T-helper 17 cell (primary cell): ENCODE measurements at places on chromosomes 16 and 17.

GRCh38 chr16:67477960-67478554 is 2.9 kb downstream of the ATP6V0D1 start:
- DNase-seq: no peak

DNA sequence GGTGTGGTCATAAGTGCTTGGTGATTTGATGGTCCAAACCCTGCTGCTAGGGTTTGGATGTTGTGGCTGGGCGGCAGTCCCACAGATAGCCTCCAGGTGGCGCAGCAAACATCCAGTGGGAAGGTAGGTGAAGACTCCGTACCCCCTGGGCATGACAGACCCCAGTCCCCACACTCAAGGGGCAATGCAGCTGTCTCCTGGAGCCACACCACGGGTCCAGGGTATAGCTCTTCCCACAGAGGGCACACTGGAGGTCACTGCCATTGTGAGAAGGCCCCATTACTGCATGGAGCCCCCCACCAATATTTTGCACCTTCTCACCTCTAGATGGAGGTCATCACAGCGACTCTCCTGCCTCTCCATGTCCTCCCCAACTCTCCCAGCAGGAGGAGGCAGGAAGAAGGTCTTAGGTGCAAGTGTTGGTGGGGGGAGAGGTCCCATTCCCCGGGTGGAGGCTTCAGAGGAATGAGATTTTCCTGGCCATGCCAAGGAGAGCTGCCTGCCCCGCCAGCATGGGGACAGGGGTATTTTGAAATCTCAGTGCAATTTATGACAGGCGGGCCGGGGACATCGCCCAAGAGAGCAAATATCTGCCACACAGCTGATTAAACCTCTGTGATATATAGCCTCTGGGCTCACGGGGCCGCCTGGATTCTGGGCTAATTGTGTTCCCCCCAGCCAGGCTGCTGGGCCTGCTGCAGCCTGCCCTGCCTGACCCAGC is 17.1 kb upstream of the C17orf113 start:
- DNase-seq: peak; percentile 70

- DNase-seq: no peak
Observed at GRCh38 chr16:47113130-47113529, 30.6 kb downstream of the NETO2 start.

DNA sequence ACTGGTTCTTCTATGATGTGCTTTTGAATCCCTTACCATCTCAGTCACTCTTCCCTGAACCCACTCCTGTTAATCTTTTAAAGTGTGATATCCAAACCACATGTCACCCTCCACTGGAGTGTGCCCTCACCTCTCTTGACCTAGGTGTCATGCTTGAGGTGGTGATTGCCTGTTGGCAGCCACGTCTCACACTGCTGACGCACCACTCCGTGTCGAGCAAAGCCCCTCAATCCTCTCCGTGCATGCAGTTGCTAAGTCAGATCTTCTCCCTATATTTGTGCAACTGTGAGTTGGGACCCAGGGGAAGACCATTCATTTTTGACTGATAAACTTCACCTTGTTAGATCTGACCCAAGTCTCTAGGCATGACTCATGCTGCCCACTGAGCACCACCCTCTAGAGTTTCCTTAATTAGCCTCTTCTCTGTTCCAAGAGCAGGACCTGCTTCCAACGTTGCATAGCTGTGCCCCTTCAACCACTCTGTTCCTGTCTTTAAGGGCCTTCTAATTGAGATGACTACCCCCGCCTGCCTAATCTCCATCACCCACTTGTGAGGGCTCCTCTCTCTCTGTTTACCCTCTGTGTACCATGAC is 2.7 kb downstream of the MYH13 start:
- DNase-seq: no peak

GRCh38 chr16:14168146-14168545 is 97.0 kb downstream of the MRTFB start:
- DNase-seq: no peak

DNA sequence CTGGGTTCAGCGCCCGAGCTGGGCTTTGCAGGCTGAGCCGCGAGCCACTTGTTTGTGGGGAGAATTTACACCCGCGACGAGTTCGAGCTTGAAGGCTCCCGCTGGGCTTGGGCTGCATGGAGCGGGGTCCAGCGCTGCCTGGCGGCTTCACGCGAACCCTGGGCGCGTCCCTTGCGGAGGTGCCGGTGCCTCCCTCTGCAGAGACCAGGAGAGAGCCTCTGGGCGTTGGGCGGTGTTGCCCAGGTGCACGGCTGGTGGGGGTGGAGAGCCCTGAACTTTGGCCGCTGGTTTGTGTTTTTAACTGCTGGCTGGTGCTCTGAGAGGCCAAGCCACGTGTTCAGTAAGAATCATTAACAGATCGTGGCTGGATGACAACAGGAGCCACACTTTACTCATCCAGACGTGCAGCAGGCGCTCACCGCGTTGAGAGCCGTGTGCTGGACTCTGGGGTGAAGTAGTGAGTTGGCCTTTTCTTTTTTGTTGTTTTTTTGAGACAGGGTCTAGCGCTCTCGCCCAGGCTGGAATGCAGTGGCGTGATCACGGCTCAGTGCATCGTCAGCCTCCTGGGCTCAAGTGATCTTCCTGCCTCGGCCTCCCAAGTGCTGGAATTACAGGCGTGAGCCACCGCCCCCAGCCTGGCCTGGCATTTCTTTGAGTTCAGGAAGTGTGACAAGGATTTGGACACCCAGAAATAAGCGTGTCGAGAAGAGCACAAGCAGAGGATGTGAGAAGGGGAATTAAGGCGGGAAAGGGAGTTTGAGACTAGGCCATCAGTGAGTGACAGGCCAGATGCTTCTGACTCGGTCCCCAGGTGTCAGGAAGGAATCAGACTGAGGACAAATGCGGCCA is 827 bp downstream of the CDK10 start:
- DNase-seq: no peak

- no peak for DNase-seq
Observed at GRCh38 chr16:67504031-67505021, 21.0 kb upstream of the AGRP start.

DNA sequence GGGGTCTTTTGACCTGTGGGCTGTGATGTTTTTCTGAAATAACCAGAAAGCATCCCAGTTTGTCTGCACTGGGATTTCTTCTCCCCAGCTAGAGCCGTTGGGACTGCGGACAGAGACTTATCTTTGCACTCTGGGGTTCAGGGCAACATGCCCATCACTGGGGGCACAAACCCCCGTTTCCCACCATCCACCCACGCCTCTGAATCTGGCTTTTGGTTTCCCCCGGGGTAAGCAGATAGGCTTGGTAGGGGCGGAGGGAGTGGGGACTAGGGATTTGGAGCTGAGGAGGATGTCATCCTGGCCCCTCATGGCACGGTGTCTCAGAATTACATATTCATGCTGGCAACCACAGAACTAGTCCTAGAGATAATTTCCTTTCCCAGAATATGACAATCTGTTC is 68.6 kb downstream of the CCDC182 start:
- DNase-seq: no peak

GRCh38 chr16:10949424-10949970 is 5.1 kb downstream of the CLEC16A start:
- peak; percentile 36 for DNase-seq

- no peak for DNase-seq
Observed at GRCh38 chr17:41624208-41625101, at the start of gene KRT17. TSS of gene KRT17 (minus strand) at chr17:41624575. CDS start at chr17:41624509, 66 bp downstream.
